Type B pancreatic cell (in vitro differentiated cells): ENCODE measurements at places on chromosomes 1 and 21. TPM values are rescaled to one million over a fixed set of nuclear protein-coding genes. Genes with fewer than 3 reads are reported as not detected.

GRCh38 chr1:170267317-170267716 lies 121.6 kb downstream of the NTMT2 start:
- no peak for DNase-seq

Gene SH3D21
- 15.7 and 32.5 TPM in 2 replicates for total RNA-seq

GRCh38 chr1:8284127-8284526 lies 33.8 kb upstream of the SLC45A1 start:
- DNase-seq = no peak

Gene SIPA1L2
- 35.6 and 45.6 TPM in 2 replicates for total RNA-seq

DNA sequence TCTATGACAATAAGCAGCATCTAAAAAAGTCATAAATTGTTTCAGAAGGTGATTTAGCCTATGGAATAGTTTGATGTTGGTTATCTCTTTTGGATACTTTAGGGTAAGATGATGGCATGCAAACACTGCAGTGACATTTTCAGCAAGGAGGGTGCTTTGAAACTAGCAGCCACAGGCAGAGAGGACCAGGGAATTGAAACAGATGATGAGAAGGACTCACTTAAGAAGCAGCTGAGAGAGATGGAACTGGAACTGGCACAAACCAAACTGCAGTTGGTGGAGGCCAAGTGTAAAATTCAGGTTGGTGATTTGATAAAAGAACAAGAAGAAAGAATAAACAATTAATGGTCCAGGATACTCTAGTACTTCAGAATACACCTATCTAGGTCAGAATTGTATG lies 11.2 kb upstream of the CACYBP start:
- no peak for DNase-seq

Gene LCE2A
- total RNA-seq = not detected in 2 replicates

DNA sequence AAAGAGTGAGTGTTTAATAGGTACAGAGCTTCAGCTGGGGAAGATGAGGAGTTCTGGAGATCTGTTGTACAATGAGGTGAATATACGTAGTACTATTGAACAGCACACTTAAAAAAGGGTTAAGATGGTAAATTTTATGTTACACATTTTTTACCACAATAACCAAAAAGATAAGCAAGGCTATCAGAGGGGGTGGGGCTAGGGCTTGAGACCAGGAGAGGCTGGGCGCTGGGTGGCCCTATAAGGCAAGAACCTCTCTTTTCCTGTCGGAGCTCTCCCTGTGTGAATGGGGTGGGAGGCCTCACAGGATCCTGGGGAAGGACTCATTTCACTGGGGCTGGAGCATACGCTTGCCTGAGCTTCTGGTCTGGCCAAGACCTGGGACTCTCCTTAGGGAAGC lies 9.0 kb downstream of the SLC41A1 start:
- DNase-seq = no peak

- DNase-seq = no peak
Observed at GRCh38 chr1:150514913-150515327, 632 bp upstream of the FALEC start.

GRCh38 chr1:39491146-39491921 lies at the start of gene BMP8A:
TSS of gene BMP8A (plus strand) at chr1:39491636. CDS start at chr1:39491992, 356 bp downstream.
- DNase-seq = no peak

DNA sequence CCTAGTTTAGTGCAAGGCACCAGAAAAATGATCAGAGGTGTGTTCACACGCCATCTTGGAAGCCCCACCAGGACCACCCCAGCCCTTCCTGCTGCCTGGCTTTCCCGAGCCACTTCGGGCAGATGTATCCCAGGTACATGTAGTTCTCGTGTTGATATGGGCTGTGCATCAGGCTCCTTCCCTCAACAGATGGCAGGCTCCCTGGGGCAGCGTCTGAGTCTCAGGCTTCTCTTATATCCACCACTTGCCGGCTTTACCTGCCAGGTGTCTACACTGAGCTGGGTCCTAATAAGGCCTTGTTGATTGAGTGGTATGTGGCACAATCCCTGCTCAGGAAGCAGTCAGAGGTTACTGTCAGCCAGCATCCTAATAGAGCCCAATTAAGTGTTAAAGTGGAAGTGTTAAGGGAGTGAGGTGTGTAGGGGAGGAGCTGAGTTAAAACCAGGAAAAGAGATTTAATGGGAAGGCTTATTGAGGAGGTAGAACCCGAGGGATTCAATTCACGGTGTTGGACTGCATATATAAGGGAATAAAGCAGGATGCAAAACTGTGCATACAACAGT lies 8.5 kb downstream of the GPA33 start:
- DNase-seq = no peak

Gene MAN1A2
- 47.8 and 56.1 TPM in 2 replicates for total RNA-seq

GRCh38 chr1:165481820-165482532 lies 37.0 kb upstream of the RXRG start:
- DNase-seq = no peak

DNA sequence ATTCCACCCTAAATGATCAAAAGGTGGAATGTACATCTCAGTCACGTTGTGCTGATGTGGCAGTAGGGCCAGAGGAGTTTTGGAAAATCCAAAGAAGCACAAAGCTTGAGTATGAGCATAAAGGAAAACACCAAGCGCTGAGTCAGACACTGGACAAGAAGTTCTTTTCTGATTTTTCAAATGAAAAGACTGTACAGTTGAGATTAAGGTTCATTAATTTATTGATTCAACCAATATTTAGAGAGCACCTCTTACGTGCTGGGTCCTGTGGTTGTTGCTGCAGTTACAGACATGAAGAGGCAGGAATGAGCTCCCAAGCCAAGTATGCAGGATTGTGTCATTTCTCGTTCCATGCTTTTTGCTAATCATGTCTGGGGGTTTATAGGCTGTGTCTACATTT lies 28.9 kb upstream of the APP start:
- DNase-seq = no peak

DNA sequence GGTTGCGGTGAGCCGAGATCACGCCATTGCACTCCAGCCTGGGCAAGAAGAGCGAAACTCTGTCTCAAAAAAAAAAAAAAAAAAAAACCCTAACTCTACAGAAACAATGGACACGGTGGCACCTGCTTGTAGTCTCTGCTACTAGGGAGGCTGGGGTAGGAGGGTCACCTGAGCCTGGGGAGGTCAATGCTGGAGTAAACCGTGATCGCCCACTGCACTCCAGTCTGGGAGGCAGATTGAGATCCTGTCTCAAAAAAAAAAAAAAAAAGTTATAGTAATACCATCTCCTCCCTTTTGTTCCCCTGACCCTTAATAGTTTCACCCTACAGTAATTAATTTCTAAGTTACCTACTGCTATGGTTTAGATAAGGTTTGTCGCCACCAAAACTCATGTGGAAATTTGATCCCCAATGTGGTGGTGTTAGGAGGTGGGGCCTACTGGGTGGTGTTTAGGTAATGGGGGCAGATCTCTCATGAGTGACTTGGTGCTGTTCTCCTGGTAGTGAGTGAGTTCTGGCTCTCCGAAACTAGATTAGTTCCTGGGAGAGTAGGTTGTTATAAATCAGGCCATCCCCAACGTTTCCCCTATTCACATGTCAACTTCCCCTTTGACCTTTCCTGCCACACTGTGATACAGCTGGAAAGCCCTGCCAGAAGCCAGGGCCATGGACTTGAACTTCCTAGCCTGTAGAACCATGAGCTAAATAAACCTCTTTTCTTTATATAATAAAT lies 9.8 kb downstream of the FBXO42 start:
- DNase-seq = no peak

Gene BATF3
- 0.55 and 0.72 TPM in 2 replicates for total RNA-seq

- DNase-seq = no peak
Observed at GRCh38 chr1:119000371-119001180, 12.4 kb upstream of the TBX15 start.

Gene MSH4
- 0.58 and 0.64 TPM in 2 replicates for total RNA-seq

DNA sequence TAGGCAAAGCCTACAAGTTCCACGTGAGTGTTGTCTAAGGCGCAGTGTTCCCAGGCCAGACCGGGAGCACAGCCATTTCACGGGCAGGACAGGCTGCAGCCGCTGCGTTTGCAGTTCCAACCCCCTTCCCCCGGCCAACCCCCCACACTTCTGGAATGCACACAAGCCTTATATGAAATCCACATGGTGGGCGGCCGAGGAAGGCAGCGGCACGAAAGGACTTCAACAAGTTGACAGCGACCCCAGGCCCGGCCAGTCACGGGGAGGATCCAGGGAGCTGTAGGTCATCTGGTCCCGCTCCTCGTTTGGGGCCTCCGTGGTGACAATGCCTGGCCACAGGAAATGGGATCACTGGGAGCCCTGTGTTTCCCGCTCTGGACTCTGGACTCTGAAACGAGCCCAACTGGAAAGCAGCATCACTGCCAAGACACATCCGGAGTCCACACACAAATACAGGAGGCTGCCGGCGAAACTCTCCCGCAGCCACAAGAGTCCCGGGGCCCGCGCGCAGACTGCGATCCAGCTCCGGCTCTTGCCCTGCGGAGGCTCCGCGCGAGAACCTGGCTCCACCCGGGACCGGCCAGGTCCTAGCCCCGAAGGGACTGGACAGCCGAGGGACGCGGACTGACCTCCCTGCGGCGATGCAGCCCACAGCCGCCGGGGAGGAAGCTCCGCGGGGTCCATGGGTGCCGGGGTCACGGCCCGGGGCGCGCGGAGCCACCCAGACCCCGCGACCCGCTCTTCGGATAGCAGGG lies 794 bp downstream of the NID1 start:
- no peak for DNase-seq

DNA sequence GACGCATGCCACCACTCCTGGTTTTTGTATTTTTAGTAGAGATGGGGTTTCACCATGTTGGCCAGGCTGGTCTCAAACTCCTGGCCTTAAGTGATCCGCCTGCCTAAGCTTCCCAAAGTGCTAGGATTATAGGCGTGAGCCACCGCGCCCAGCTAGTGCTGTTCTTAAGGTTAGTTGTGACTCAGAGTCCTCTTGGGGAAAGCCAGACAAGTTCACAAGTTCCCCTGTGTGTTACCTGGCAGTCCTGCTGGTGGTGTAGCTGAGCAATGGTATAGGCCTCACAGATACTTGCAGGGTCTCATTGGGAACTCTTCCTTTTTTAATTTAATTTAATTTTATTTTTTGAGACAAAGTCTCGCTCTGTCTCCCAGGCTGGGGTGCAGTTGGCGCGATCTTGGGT lies 10.6 kb downstream of the CFAP126 start:
- no peak for DNase-seq

Gene TRIM67
- 0.65 and 2.1 TPM in 2 replicates for total RNA-seq

GRCh38 chr1:114021665-114022099 lies 42.4 kb downstream of the OLFML3 start:
- no peak for DNase-seq

DNA sequence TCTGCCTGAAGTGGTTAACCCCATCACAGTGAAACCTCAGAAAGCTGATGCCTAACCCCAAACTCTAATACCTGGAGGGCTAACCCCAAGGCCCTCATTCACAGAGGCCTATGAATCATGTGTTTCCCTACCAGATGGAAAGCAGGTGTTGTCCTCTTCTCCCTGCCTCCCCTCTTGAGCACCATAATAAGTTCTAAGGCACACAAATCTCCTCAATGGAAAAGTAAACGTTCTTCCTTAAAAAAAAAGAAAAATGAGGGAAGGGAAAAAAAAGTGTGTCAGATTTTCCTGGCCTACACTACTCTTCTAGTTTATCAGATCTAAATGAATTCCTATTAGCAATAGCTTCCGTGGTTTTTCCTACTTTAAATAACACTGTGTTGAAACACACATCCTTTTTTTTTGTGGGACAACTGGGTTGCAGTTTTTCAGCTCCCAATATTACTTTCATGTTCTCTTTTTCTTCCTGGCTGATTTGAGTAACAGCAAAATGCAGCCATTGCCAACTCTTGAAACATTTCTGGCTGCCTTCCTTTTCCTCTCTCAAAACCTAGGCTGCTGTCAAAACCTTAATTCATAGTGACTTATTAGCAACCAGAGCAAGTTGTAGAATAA lies 43.2 kb downstream of the SLC44A3 start:
- no peak for DNase-seq

GRCh38 chr1:25053576-25054250 lies 123.6 kb upstream of the RUNX3 start:
- DNase-seq = no peak

Gene DUSP10
- total RNA-seq = 19.6 and 29.4 TPM in 2 replicates

Gene DIO1
- total RNA-seq = 4.1 and 6.0 TPM in 2 replicates
